HAP-1 (cell line): ENCODE measurements at places on chromosomes 4 and X.
A peak's percentile ranks its signal among the peaks of the same experiment; 100 is the strongest.

- no peak for DNase-seq
These were observed 37.8 kb downstream of the SEPTIN6 start for GRCh38 chrX:119655125-119655524.

- no peak for DNase-seq
These were observed 18.9 kb upstream of the CXCR3 start for GRCh38 chrX:71637253-71637618.

DNA sequence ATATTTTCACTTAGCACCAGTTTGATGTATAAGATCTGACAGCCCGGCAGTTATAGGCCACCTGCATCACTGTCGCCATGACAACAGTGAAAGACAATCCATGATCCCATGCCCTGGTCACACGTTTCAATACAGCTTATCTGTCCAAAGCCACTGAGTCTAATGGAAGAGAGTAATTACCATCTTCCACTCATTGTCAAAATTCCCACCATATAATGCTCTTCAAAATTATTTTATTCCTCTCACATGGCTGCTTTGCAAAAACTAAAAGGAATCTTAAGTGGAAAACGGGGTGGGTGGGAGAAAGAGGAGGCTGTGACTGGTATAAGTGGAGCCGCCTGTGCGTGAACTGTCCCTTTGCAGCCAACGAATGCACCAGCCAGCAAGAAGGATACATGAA is 44.2 kb downstream of the MAML3 start:
- peak; percentile 29 for DNase-seq

DNA sequence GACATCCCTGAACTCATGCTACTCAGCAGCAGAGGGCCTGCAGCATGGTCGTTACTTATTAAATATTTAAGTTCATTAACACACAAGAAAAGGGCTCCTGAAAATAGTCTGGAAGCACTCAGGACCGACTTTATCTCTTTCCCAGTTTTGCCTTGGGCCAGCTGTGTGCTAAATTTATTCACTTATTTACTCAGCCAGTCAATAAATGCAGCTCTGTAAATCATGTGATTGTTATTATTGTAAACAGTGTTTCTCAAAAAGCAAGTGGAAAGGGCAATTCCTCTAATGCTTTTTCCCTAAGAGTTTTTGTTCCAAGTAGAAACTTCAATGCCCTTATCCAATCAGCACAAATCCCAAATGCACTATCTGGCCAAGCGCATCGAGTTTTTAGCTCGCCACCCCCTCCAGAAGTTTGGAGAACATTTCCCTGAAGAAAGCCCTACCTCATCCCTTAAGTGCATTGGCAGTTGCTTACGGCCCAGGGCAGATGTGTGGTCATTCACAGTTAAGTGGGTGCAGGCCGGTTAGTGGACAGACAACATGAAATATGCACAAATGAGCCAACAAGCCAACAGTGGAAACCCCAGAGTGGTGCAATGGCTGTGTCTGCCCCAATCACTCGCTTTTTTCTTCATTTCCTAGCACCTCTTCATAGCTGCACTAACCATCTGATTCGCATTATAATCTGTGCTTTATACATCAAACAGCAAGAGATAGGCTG is 125.8 kb downstream of the SMIM20 start:
- no peak for DNase-seq

DNA sequence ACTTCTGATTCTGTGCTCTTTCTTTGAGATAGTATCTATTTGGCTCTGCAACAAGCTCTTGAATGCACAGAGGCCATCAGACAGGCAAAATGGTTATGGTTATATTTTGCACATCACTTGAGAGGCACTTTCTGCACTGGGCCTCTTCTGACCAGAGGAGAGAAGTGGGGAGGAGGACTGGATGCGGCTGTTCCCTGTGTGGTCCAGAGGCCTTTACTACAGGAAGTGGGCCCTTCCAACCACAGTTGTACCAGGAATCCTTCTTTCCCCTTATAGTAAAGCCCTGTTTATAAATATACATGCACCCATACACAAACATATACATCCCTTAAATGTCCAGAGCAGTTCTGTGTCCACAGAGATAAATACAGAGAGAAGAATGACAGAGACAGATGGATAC is 182.7 kb upstream of the HHIP start:
- DNase-seq, result no peak

GRCh38 chr4:134327274-134328122 is 125.9 kb upstream of the PABPC4L start:
- no peak for DNase-seq

GRCh38 chr4:138797646-138798045 is 217.9 kb upstream of the NOCT start:
- no peak for DNase-seq

DNA sequence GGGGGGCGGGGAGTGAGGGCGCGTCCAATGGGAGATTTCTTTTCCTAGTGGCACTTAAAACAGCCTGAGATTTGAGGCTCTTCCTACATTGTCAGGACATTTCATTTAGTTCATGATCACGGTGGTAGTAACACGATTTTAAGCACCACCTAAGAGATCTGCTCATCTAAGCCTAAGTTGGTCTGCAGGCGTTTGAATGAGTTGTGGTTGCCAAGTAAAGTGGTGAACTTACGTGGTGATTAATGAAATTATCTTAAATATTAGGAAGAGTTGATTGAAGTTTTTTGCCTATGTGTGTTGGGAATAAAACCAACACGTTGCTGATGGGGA is 1.1 kb downstream of the HTT start:
- DNase-seq, result no peak

- peak; percentile 93 for DNase-seq
These were observed 45.5 kb downstream of the SMIM31 start for GRCh38 chr4:164799410-164799809.

- peak; percentile 85 for DNase-seq
These were observed 49.7 kb upstream of the DHRSX start for GRCh38 chrX:2550328-2551020.

- no peak for DNase-seq
These were observed 30.8 kb downstream of the DOK7 start for GRCh38 chr4:3493720-3494461.

DNA sequence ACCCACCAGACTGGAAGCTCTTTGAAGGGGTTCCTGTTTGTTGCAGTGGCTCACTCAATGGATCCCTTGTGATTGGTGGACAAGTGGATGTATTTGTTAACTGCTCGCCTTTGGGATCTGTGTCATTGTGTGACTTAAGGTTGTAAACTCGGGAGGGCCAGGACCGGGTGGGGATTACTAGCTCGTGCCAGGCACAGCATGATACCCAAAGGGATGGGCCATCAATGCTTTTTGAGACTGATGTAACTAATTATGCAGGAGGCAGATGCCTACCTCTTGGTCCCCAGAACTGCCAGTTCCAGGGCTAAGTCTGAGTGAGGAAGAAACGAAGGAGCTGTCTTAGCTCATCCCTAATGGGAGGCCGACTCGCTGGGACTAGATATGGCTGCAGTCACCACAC is 27.7 kb downstream of the UTP14A start:
- no peak for DNase-seq

GRCh38 chr4:5995901-5996623 is 22.2 kb downstream of the C4orf50 start:
- no peak for DNase-seq

- DNase-seq, result no peak
These were observed 116.4 kb upstream of the LSM6 start for GRCh38 chr4:146059151-146059550.

DNA sequence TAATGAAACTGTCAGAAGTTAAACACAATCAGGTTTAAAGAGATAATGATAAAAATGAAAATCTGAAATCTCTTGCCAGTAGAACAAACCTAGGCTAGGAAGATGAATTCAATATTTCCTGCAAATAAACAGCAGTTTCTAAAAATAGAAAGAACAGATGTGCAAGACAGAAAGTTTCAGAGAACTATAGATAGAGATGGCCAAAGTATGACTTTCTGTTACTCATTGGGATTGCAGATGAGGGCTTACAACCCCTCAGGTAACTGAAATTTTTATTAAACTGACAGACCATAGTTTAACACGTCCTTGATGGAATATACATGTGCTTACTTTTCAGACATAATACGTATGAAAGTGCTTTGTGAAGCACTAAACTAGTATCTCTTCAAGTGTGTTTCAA is 82.3 kb upstream of the PPARGC1A start:
- no peak for DNase-seq

- no peak for DNase-seq
These were observed 40.0 kb upstream of the APLN start for GRCh38 chrX:129694805-129695204.

- DNase-seq, result no peak
These were observed 1.5 kb upstream of the FAAH2 start for GRCh38 chrX:57285001-57285400.

- no peak for DNase-seq
These were observed 76.3 kb downstream of the ATP10D start for GRCh38 chr4:47561331-47561730.

DNA sequence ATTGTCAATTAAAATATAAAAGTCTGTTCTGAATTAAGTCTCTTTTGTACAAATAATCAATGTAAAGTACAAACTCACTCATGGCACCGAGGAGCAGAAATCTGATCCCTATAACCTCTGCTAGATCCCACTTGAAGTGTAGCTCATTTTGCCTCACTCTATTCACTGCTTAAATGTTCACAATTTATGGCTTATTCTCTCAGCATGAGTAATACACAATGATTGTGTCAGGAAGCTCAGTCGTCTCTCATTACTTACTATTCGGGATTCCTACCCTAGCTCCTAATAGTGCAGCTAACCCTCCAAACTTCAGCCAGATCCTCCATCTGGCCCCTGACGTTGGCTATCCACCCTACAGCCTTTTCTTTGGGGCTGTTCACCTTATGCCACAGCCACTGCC is 4.7 kb upstream of the AMMECR1 start:
- DNase-seq, result peak; percentile 33

DNA sequence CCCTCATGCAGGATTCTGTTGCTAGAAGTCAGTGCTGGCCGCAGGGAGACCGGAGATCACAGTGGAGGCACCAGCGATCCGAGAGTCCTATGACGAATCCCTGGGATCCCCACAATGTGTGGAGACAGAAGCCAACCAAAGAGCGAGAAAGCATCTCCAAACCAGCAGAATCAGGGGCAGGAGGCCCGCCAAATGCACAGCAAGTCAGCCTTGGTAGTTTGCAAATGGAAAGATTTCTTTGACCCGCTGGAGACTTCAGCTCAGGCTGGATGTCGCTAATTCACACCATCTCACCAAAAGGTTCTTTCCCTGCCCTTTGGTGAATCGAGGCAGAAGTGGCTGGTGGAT is 505 bp upstream of the PKD2 start:
- no peak for DNase-seq

DNA sequence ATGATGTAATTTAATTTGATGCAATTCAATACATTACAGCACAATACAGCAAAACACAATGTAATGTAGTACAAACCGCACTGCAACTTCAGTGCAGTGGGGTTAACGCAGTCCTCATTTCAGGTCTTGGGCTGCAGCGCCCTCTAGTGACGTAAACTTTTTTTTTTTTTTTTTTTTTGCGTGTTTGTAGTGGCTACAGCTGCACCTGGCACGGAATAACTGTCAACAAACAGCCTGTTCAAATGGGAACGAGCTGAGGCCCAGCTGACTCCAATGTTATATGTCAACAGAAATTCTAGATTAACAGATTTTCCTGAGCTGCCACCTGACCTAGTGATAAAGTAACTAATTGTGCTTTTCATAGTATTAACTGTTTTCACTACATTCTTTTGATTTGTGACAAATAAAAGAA is 33.5 kb upstream of the RASSF6 start:
- peak; percentile 7 for DNase-seq

- DNase-seq, result peak; percentile 26
These were observed 37.0 kb upstream of the FGF13 start for GRCh38 chrX:138748480-138748879.

DNA sequence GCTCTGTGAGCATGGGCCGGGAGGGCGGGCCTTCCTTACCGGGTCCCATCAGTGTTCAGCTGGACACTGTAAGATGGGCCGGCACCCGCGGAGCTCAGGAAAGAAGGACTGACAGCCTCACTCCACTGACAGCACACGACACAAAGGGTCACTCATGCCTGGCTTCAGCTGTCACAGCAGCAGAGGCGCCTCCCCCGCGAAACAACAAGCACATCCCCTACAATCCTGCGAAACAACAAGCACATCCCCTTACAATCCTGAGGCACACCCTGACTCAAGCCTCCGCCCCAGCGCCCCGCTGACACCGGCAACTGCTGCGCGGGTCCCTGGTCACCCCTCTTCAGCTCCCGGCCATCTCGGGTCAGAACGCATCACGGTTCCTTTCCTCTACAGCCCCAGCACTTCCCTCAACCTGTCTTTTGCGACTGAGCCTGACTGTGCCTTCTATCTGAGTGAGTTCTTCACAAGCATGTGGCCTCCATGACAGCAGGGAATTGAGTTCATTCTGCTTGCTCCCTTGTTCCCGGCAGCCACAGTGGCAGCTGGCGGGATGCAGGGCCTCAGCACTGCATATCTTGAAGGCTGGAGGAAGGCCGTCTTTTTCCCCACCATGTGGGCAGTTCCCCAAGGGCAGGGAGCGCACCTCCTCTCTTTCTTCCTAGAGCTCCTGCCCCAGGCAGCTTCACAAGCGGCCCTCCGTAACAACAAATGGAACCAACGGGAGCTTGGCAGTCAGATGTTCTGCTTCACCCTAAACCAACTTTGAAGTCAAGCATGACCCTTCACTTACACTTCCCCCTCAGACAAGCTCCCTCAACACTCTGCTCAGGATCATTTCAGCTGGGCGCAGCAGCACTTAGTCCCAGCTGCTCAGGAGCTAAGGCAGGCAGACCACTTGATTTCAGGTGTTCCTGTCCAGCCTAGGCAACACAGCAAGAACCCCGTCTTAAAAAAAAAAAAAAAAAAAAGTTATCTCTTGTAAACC is 39.6 kb downstream of the SCD5 start:
- DNase-seq, result no peak

DNA sequence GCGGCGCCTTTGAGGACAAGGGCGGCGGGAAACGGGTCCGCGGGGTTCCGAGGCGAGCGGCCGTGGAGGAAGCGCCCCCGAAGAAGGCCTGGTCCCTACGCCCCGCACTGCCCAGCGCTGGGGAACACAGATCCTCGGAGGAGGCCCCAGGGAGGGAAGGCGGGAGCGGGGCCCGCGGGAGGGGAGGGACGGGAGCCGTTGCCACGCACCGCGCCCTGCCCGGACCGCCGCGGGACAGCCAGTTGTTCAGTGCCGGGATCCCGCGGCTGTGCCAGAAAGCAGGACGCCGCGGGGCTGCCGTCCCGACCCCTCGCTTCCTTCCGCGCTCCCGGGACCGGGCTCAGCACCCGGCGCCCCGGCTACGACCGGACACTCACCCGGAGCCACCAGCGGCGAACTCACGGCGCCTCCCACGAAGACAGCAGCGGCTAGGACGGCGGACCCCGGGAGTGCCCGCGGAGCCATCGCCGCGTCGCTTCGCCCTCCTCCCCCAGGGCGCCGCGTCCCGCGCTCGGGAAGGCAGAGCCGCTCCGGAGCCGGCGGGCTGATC is 278 bp downstream of the RELL1 start:
- DNase-seq, result peak; percentile 59
